ENCODE measurements at places on chromosomes 1 and 21.
A peak's percentile ranks its signal among the peaks of the same experiment; 100 is the strongest.

- no peak for DNase-seq
Observed at GRCh38 chr1:183777328-183777727, 27.6 kb upstream of the RGL1 start.

DNA sequence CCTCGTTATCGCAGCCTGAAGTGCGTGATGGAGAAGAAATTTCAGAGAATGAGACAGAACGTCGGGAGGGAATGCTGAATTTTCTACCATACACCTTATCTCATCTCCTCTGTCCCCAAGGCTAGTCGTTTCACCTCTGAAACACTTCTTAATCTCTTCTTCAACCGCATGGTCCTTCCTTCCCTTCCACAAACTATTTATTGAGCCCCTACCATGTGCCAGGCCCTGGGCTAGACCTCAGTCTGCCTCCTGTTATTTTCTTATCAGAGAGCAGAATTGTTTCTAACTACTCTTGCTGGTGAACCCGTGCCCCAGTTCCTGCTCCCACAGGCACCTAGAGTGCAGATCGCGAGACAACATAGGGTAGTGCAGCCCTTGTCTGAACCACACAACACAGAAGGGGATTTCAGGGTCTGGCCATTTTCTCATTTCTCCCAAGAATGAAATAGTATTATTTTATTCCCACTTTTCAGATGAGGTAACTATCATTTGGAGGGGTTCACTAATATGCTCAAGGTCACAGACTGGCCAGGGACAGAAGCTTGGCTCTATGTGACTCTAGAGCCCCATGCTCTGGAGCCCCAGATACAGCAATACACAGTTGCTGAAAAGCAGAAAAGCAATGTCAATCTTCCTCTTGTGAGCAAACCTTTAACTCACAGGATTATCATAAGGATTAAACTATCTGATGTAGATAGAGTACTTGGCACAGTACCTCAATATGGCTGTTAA, 598 bp upstream of the ADIPOR1 start:
- DNase-seq: peak; percentile 46

- DNase-seq: peak; percentile 37
Observed at GRCh38 chr1:113783254-113784103, 24.2 kb upstream of the PHTF1 start.

DNA sequence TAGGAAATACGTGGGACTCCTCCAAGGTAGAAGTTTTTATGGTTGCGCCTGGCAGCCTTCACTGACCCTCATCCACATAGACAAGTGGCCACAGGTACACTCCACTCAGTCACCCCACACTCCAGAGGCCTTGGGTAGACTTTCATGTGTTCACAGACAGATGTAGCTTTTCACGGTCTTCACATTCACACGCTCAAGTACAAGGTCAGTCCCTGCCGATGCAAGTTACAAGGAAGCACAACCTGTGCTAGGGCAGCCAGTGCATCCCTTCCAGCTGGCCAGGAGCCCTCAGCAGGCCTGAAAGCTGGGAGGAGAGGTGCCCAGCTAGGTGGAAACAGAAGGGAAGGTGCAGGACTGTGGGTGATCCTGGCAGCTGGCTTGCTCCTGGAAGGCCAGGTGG, 55.5 kb upstream of the FAM20B start:
- DNase-seq: no peak

DNA sequence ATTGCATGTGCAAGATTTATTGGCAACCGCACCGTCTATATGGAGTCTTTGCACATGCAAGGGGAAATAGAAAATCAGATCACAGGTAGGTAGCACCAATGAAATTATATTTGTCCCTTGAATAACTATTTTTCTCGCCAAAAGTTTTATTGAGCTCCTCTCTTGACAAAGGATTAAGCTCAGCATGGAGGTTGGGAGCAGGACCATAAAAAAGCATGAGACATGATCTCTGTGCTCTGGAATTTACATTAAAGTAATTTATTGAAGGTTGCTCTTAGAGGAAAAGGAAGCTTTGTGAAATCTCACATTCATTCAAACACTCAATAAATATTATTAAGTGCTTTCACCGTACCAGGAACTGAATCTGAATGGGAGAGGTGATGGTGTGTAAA, 66.0 kb upstream of the UBE2U start:
- DNase-seq: no peak

DNA sequence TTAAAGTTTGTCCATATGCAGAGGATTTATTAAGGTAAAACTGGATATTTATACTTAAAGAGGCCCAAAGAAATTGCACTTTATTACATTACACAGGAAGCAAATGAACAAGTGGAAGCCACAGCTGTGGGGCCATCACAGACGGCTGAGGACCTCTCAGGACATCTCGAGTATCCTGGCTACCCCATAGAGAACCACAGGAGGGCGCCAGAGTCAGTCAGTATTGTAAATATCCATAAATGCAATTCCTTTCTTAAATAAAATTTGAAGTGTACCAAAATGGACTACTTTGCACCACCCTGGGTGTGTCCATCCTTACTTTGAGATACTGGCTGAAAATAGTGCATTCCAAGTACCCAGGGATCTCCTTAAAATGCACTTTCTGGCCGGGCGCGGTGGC, 257.2 kb downstream of the MRPL39 start:
- DNase-seq: no peak

DNA sequence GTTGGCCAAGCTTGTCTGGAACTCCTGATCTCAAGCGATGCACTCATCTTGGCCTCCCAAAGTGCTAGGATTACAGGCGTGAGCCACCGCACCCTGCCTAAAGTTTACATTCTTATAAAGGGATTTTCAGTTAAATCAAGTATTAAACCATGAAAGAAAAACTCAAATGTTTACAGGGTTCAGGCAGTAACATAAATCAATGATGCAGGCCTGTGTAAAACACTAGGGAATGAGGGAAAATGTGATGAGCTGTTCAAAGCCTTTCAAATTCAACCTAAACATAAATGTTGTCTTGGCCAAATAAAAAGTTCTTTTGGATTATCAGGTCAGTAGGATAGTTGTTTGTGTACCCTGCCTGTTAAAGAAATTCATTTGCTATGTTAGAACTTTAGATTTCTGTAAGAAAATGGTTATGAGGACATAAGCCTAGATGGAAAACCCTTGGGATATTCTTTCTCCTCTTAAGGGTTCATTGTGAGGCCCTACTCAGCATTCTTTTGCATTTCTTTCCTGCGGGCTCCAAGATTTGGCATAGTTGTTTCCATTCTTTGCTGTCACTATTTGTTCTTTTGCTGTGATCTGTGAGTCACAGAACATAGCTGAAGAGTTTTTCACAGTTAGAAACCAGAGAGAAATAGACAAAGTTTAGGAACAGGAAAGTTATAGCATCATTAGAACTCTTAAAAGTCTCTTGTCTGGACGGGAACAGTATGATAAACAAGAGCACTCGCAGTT, 8.9 kb upstream of the ZRANB2 start:
- DNase-seq: peak; percentile 14

DNA sequence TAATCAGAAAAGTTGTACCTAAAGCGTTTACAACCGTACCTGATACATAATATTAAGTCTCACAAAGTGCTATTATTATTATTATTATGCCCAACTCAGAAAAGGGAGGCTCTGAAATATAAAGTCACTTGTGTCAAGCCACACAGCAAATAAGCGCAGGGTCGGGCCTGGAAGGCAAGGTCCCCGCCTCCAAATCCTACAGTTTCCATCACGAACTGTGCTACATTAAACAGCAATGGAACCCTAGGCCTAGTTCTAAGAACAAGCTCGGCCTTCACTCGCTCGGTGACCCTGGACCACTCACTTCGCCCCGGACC, 549 bp downstream of the PARS2 start:
- DNase-seq: no peak

DNA sequence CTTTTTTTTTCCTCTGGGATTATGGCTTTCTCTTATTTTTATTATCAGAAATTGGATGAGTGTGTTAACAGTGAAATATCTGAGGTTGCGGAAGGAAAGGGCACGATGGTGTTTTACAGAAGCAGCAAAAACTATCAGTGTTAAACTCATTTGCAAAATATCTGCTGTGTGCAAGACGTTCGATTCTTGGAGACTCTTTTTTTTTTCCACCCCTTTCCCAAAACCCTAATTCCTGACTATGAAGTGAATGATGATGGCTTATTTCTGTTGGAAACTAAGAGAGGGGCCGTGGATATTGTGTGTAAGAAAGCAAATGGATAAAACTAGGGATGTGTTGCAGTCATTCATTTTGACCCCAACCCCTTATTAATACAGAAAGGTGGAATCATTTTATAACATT, 677 bp downstream of the NCAM2 start:
- DNase-seq: no peak

DNA sequence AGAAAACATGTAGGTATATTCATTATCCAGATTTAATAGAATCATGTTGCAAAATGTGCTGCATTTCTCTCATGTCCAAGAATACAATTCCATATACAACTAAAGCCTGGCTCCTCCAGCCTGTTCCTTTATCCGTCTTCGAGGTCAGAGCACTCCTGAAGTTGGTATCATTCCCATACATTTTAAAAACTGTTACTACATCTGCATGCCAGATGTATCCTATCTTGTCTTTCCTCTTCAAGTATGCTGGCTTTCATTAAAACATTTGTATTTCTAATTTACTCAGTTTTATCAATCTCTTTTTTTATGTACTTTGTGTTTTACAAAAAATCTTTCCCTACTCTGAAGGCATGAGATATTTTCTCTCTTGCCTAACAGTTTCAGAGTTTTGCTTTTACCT, 536.6 kb upstream of the USP24 start:
- DNase-seq: no peak

- no peak for DNase-seq
Observed at GRCh38 chr1:114428083-114428754, 82.8 kb downstream of the TRIM33 start.

DNA sequence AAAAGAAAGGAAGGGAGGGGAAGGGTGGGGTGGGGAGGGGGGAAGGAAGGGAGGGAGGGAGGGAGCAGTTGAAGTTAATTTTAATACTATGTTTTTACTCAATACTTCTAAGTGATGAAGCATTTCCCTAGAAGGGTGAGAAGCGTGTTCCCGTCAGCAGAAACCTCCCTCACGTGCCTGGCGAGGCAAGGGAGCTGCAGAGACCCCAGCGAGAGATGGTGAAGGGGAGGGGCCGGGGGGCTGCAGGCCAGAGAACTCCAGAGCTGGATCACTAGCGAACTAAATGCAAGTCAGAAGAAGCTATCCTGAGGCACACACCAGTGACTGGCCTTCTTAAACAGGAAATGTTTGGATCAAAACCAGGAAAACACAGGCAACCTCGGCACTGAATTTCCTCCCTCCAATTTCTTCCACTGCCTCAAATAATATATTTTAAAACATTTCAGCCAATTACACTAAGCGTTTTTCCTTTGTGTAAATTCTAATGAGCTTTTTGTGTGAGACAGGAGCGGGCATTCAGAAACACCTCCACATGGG, 18.0 kb downstream of the WDR4 start:
- DNase-seq: no peak

- DNase-seq: peak; percentile 42
Observed at GRCh38 chr1:209884665-209885117, 53.3 kb upstream of the SYT14 start.

DNA sequence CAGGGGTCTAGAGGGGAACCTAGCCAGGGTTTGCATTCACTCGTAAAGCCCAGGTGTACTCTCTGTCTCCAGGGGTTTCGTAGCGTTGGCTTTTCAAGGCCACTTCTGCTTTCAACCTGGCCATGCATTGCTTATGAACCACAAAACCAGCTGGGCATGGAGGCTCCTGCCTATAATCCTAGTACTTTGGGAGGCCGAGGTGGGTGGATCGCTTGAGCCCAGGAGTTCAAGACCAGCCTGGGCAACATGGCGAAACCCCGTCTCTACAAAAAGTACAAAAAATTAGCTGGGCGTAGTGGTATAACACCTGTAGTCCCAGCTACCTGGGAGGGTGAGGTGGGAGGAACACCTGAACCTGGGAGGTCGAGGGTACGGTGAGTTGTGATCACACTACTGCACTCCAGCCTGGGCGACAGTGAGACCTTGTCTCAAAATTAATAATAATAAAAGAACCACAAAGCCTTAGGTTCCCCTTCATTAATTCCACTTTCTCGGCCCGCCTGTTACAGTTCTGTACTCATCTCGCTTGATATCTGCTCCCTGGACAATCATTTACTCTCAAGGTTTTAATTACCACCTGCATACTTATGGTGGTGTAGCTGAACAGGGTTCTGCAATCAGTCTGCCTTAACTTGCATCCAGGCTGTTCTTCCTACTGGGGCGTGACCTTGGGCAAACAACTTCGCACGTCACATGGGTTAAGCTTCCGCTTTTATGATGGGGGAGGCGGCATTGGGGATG, 6.1 kb downstream of the SLC16A4 start:
- peak; percentile 78 for DNase-seq

- no peak for DNase-seq
Observed at GRCh38 chr1:212749821-212750535, 41.6 kb downstream of the NSL1 start.

DNA sequence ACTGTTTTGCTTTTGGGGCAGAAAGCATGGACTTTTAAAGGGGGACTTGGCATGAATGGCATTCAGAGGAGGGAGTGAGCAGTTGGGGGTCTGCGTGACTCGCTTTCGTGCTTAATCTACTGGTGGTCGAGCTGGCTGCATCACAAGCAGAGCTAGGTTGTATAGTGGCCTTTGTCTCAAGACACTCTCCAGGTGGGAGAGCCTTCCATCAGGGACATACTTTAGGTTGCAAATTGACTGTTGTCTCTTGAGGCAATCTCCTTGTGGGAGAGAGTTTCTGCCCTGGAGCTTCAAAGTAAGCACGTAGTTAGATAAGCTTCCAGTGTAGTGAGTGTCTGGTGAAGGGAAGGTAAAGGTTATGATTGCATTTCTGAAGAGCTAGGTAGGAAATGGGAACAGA, 93.9 kb downstream of the C1orf21 start:
- no peak for DNase-seq

DNA sequence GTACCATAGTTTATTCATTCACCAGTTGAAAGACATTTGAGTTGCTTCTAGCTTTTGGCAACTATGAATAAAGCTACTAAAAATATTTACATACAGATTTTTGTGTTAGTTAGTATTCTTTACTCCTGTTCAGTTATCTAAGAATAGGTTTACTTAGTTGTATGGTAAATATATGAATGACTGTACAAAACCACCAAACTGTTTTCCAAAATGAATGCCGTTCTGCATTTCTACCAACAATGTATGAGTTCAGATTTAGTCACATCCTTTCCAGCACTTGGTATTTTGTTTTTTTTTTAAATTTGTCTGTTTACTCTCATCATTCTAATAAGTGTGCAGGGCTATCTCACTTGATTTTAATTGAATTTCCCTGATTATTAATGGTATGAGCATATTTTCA, 3.4 kb upstream of the KIFAP3 start:
- DNase-seq: no peak

GRCh38 chr1:183025782-183026774, 2.9 kb downstream of the LAMC1 start:
- DNase-seq: no peak
